ENCODE measurements at places on chromosomes 3 and 15.

DNA sequence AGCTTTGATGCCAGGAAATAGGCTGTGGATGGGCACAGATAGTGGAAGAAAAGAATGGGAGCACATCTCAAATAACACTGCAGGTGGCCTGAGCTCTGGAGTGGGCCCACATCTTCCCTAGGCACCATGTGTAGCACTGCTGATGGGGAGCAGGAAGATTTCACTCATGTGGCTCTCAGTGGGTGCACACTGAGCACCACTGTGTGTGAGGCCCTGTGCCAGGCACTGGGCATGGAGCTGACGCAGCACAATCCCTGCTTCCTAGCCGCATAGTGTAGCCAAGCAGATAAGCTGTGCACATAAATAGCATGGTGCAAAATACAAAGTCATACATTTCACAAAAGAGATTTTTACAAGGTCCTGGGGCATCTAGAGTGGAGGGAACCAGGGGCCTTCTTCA lies 101.6 kb downstream of the MOBP start:
- peak; percentile 28 for DNase-seq

- no peak for DNase-seq
Observed at GRCh38 chr3:3429841-3430240, 250.3 kb upstream of the CRBN start.

GRCh38 chr3:159062734-159063410 lies 261.0 kb downstream of the MFSD1 start:
- DNase-seq: no peak

- DNase-seq: no peak
Observed at GRCh38 chr3:79517766-79518413, 249.9 kb downstream of the ROBO1 start.

DNA sequence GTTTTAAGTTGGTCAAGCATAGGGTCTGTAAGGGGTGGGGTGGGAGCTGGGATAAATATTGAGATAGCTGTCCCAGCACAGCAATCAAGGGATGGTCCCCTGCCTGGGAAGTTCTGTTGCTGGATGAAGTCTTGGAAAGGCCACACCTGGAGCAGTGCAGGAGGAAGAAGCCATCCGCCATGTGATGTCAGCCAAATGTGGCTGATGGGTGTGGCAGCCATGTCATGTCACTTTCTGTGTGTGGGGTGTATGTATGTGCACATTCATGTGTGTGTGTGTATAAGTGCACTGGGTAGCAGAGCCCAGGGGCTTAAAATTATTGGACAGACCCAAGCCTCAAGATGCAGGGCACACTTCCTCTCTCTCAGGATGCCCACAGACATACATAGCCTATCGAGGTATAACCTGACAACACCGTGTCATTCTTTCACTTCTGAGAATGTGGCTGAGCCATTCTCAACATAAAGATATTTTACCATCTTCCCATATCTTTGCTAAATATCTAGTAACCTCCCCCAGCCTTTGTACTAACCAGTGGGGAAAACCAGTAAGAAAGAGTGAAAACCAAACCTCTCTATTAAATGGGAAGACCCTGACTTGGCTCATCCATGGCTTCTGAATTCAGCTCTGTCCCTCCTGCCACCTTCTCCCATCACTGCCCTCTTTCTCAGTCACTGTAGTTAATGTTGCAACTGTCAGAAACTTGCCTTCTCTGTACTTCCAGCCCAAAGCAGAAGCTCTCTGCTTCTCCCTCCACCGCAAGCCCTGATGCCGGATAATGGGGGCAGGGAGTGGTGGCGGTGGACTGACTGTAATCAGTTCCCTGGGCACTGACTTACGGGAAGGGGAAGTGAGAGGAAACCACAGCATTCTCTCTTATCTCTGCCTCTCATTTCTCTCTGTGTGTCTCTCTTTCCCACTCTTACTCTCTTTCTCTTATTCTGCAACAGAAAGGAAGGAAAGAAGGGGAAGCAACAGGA lies 11.2 kb downstream of the TNFSF10 start:
- DNase-seq: peak; percentile 25
